ENCODE measurements at places on chromosomes 4 and X. TPM values are rescaled to one million over a fixed set of nuclear protein-coding genes. Genes with fewer than 3 reads are reported as not detected.

NOX1 gene
- 1.4 TPM for total RNA-seq

- no peak for DNase-seq
These were observed 1061.2 kb downstream of the PCDH18 start for GRCh38 chr4:136471051-136471450.

ETDA gene
- not detected for total RNA-seq

- no peak for DNase-seq
These were observed 27.5 kb downstream of the SETD7 start for GRCh38 chr4:139528377-139529005.

SYTL5 gene
- 0.48 TPM for total RNA-seq

- DNase-seq = no peak
These were observed 3.0 kb downstream of the ATP8A1 start for GRCh38 chr4:42653626-42654560.

GRCh38 chrX:94686071-94686470 is 1012.1 kb downstream of the FAM133A start:
- DNase-seq = no peak

DNA sequence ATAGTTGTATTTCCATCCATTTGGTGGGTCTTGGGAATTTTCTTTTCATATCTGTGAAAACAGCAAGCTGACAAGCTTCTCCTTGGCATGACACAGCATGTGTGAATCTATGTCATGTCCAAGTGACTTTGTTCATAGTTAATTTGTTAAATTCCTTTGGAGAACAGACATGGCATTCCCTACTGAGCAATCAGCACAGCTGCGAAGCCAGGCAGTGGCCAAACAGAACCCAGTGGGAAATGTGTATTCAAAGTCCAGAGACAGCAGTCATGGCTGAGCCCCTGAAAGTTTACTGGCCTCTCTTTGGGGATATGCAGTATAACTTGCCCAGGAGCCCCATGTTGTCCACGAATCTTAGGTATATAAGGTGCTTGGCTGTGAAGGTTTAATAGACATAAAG is 474.7 kb downstream of the NKX6-1 start:
- DNase-seq = no peak

SLC2A9 gene
- total RNA-seq = 3.5 TPM

- no peak for DNase-seq
These were observed 108.7 kb downstream of the IQCM start for GRCh38 chr4:149706942-149707341.

GRCh38 chr4:155179216-155179615 is 29.2 kb upstream of the NPY2R start:
- DNase-seq = no peak

DNA sequence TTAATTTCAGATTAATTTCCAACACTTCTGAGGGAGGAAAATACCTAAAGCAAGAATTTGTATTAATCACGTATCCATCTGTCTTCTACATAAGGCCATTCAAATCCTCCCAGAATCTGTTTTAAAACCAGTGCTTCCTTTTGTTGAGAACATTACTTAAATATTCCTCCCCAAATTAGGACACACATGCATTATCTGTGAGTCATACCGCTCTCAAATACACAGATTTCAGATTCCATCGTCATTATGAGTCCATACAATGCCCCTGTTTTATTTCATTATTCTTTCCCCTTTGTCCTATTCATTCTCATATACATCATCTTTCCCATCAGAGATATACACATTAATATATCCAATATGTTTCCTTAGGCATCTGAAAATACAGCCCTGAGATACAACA is 57.3 kb upstream of the PRSS12 start:
- DNase-seq = no peak

- no peak for DNase-seq
These were observed 37.8 kb downstream of the SEPTIN6 start for GRCh38 chrX:119655125-119655524.

DNA sequence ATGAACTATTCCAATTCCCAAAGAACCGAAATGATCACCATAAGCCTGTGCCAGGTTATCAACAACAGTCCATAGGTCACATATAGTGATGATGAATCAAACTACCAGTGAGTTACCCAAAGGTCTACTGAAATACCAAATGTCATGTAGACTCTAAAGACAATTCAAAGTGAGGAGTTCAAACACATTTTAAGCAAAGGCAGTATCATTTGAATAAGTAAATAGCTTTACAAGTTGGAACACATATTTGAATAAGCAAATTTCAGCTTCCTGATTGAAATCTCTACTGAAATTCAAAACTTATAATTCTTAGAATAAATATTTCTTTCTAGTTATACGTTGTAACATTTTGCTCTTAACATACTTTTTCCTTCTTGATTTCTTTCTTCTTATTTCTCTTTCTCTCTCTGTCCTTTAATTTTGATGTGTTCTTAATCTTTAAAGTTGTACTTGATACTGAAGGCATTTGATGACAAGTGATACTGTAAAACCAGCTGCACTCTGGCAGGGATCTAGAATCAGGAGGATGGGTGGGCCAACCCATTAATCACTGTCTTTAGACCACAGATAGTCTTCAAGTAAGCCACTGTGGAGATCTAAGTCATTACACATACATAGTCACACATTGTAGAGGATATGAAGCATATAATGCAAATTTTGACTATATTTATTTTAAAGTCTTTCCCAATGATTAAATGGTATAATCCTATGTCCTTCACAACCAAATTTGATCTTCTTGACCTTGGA is 34.5 kb downstream of the GABRA4 start:
- DNase-seq = no peak

DNA sequence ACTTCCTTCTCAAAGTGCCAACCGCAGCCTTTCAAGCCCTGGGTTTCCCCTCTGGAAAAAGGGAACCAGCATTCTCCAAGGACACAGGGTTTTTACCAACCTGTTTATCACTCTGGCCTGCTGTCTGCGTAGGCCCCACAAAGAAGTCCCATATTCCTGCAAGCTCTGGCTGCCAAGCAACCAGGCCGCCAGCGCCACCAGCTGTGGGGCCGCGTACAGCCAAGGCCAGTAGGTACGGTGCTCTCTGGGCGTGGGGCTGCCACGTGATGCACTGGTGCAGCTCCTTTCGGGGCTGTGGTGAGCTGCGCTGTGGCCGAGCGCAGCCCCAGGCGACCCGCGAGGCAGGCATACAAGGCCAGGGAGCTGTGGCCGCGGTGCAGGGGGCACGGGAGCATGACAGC is 22.1 kb downstream of the LUZP4 start:
- DNase-seq = no peak

RAB40A gene
- total RNA-seq = not detected

ZNF732 gene
- total RNA-seq = 2.3 TPM

SMARCA5 gene
- 14.8 TPM for total RNA-seq

DNA sequence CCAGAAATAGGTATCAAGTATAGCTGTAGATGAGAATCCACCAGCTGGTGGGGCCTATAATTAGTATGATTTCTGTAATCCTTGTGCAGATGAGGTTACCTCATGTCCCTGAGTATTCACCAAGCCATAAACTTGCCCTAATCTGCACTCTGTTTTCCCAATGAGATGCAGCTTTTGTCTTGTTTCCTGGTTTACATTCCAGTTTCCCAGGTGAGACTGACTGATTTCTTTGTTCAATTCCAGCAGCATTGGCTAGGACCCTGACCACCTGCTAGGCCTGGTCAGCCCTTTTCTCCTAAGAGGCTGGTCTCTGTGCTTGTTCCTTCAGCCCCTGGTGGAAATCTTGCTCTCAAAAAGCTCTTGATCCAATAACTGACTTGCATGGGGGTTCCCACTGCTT is 44.6 kb downstream of the GABRB1 start:
- DNase-seq = no peak

DNA sequence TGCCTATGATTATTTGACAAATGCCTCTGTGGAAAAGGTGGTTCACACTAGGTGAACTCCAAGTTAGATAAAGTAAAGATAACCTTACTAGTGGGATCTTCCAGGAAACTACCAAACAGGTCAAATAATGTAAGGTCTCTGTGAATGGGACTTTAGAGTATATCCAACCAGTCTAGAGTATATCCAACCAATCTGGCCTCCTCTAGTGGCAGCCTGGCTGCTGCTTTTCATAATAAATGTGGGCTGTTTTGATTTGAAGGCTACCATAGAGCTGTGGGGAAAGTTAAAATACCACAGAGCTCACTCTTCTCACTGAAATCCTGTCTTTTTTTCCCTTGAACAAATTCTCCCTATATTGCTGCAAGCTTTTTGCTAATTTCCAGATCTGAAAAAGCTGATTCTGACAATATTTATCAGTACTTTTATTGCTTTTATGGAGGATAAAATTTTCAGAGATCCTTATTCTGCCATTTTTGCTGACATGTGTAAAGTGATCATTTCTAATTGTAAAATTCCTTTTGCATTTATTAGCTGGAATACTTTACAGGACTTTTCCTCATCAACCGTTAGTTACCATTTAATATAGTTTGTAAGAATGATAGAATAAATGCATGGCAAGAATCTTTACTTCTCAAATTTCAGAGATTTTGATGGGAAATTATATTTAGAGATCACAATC is 111.3 kb downstream of the TET2 start:
- no peak for DNase-seq

DNA sequence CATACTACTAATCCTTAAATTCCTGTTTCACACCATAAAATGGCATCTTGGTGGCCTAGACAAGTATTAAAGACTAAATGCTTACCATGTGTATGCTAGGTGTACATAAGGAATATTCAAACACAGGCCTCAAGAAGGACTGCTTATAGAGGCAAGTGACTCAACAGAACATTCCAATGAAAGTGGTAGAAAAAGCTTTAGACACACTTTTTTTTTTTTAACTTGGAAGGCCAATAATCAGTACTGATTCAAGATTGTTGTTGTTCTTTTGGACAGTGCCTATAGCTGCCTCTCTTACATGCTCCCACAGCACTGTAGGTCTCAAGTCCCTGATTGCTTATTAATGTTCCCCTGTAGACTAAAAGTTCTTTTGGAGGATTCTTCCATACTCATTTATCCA is 77.6 kb downstream of the FBXL5 start:
- no peak for DNase-seq

POLN gene
- total RNA-seq = 8.0 TPM

DNA sequence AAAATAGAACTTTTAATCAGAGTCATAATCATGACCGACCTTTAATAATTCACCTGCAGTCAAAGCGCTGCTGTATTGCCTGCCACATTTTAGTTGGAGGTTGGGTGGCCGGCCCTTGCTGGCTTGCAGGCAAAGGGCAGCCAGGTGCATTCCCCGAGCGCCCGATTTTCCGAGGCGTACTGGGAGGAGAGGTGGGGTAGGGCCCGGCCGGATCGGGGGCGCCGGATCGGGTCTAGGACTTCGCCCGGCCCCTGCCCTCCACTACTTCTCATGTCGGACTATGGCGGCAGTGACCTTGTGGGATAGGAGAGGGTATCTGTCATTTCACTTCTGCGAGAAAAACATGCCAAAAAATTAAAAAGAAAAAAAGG is 2.5 kb upstream of the RS1 start:
- no peak for DNase-seq

OCIAD1 gene
- 94.1 TPM for total RNA-seq

- DNase-seq = no peak
These were observed 10.5 kb downstream of the NSG1 start for GRCh38 chr4:4397441-4397819.

DNA sequence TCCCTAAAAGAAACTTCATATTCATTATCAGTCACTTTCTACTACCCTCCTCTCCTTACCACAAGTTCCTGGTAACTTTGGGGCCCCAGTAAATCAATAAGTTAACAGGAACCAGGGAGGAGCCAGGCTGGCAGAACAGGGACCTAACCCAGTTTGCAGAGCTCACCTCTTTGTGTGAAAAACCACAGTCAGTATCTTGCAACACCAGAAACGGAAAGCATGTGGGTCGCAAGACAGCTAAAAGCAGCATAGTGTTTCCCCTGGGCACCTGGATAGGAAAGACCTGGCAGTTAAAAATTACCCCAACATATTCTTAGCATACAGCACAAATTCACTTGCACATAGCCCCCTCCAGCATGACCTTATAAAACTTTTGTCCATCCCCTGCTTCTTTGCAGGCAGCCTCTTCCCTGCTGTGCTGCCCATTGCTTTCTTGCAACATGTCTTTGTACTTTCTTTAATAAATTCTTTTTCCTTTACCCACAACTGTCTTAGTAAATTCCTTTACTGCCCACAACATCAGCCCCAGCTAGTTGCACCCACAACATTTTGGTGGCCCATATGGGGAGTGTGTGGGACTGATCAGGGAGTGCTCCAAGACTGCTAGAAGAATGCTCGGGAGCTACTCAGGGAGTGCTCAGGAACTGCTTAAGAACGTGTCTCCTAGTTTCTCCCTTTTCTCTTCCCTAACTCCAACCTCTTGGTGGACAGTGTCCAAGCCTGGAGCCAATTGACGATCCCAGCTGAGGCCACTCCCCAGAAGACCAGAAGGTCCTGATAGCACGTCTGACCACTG is 83.4 kb downstream of the MSN start:
- no peak for DNase-seq

- no peak for DNase-seq
These were observed 91.1 kb downstream of the LDB2 start for GRCh38 chr4:16807355-16807754.

DNA sequence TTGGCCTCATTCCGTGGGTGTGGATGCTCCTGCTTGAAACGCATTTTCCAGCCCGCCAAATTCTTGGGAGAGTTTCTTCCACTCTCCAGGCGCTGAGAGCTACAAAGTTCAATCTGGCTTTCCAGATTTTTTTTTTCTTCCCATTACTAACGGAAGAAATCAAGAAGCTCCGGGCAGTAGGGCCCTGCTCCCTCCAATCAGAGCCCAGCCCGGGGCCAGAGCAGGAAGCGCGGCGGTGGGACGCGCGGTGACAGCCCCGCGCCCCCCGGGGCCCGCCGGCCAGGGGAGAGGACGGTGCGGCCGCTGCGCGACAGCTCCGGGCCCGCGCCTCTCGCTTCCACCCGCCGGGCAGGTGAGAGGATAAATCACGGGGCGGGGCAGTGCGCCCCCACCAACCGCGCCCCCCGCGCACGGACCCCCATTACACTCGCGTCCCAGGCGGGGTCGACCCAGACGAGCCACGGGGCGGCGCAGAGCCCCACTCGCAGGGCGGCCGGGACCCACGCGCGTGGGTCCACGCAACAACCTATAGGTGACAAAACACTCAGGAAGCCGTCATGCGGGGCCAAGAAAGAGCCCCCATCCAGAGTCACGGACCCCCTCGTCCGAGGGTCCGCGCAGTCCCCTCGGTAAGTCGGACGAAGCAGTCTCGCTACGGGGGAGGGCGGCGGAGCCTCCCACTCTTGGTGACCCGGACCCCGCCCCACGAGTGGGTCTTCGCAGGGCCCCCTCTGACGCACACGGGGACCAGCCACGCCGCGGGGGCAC is 868 bp downstream of the AFAP1 start:
- no peak for DNase-seq

- DNase-seq = no peak
These were observed 99.4 kb upstream of the ATXN3L start for GRCh38 chrX:13419276-13419675.

SEL1L3 gene
- 5.5 TPM for total RNA-seq

GRCh38 chr4:145829629-145830395 is 108.8 kb downstream of the ZNF827 start:
- DNase-seq = no peak
